LHCN-M2 (cell line): ENCODE measurements at places on chromosomes 6 and 20.

GRCh38 chr6:35673755-35674154 lies 15.0 kb downstream of the FKBP5 start:
- DNase-seq, result no peak

DNA sequence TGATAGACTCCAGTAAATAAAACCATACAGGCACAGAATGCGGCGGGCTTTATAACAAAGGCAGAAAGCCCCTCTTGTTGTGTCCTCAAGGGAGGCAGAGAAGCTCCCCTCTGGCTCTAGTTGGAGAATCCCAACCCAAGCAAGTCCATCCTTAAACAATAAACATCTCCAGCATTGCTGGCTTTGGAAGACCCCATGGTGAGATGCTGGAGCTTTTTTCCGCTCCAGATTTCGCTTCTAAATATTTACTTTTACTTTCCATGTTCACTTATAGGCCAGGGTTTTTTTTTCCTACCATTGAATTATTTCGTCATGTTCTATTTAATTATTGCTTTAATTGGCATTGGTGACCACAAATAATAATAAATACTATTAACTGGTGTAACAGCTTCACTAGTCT lies 176.2 kb downstream of the MTHFD1L start:
- DNase-seq, result no peak

DNA sequence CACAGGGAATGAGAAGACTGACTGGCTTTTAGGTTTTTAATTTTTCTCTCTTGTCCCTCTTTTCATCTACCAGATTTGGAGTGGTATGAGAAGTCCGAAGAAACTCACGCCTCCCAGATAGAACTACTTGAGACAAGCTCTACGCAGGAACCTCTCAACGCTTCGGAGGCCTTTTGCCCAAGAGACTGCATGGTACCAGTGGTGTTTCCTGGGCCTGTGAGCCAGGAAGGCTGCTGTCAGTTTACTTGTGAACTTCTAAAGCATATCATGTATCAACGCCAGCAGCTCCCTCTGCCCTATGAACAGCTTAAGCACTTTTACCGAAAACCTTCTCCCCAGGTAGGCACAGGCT lies 644 bp downstream of the MAD2L1BP start:
- no peak for DNase-seq

GRCh38 chr20:44231713-44232468 lies 15.2 kb upstream of the GDAP1L1 start:
- no peak for DNase-seq

DNA sequence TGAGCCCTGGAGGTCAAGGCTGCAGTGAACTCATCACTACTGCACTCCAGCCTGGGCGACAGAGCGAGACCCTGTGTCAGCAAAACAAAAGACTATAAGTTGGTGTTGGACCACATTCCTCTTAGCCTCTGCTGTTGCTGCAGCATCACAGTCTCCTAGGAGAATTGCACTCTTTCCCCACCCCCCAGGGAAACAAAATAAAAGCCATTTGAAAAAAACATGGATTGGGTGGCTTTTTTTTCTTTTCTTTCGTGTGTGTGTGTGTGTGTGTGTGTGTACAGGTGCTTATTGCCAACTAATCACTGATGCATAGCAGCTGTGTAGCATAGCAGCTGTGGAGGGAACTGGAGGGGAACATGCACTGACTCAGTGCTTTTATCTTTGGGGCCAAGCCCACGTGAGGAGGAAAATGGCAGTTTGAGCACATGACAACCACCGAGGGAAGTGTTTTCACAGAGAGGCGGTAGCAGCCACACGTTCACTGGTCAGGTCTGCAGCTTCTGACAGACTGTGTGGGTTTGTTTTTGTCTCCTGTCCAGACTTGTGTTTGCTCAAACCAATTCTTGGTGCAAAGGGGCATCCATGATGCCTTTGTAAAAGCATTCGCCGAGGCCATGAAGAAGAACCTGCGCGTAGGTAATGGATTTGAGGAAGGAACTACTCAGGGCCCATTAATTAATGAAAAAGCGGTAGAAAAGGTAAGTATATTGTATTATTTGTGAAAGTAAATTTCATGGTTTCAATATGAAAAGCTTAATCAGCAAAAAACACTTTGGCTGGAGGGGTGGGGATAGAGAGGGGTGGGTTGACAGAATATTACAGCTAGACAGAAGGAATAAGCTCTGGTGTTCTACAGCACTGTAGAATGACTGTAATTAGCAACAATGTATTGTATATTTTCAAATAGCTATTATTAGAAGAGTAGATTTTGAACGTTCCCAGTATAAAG lies 27.7 kb downstream of the ALDH5A1 start:
- peak; percentile 83 for DNase-seq

DNA sequence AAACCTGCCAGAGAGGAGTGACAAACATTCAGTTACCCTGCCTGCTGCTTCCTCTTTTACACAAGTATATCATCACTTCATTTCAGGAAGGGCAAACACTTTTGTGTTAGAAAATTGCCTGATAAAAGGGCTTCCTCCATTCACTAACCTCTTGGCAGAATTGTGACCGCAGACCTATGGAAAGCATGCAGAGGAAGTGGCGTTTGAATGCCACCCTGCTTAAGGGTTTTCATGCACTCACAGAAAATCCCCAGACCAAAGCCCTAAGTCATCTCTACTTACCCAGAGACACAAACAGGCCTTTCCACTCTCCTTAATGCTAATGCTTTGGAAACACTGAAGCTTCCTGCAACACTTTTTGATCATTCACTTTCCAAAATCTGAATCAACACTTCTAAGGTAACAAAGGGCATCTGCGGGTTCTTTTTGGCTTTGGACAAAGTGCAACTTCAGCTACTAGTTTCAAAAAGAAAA lies 22.1 kb upstream of the RALGAPA2 start:
- DNase-seq, result no peak

DNA sequence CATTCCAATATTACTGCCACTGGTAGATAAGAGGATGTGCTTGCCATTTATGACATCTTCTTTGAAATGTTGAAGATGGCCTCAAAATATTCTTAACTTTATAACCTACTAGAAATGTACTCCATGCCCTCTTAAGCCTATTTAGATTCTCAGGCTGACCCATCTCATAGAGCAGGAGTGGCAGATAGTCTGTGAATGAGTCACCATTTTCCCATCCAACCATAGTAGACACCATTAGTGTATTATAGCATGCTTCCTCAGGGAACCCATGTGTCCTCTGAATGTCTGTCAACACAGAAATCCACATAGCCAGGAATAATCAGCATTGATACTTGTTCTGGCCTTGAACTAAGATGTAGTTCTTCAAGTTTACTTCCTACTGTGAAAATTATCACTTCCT lies 150.2 kb downstream of the IMPG1 start:
- DNase-seq, result peak; percentile 62

GRCh38 chr6:28334286-28335039 lies 1.5 kb downstream of the ZSCAN31 start:
- DNase-seq, result no peak

GRCh38 chr6:113873043-113873667 lies 16.0 kb downstream of the MARCKS start:
- peak; percentile 69 for DNase-seq

GRCh38 chr20:58623579-58624473 lies 27.3 kb upstream of the STX16 start:
- peak; percentile 91 for DNase-seq

DNA sequence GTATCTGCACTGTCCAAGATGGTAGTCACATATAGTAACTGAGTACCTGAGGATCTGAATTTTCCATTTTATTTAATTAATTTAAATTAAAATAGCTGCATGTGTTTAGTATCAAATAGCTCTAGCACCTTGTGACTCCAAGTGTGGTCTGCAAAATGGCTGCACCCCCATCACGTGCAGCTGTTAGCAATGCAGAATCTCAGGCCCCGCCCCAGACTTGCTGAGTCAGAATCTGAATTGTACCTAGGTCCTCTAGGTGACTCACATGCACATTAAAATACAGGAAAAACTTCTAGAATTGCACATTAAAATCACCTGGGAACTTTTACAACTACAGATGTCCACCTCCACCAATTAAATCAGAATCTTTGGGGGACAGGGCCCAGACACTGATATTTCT lies 19.2 kb upstream of the FAM83C start:
- peak; percentile 92 for DNase-seq

DNA sequence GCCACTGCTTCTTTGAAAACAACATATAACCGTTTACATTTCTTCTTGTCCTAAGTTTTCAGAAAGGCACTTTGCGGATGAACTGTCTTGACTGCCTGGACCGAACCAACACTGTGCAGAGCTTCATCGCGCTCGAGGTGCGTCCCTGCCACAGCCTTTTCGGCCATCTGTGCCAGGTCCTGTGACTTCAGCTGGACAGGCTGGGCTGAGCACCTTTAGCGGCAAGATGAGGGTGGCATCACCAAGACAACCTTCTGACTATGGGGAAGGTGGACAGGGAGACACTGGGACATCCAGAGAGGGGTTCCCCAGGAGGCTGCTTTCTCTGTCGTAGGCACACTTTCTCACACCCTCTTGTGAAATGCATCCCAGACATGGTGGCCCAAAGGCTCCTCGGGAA lies 82.1 kb downstream of the SYNJ2 start:
- no peak for DNase-seq

DNA sequence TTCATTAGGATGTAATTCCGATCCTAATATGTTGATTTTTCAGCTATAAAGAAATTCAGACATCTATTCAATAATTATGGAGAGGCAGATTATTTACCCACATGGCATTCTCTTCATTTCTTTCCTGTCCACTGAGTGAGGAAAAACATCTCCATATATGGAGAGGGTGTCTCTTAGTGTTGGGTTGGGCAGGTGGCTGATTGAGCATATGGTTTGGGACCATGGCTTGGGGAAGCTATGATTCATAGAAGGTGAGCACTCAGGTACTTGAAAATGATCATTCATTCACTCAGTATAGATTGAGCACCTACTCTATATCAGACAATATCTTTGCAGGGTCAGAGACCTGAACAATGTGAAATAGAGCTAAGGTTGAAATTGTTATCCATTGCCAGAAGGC lies 41.3 kb upstream of the IL20RA start:
- no peak for DNase-seq

DNA sequence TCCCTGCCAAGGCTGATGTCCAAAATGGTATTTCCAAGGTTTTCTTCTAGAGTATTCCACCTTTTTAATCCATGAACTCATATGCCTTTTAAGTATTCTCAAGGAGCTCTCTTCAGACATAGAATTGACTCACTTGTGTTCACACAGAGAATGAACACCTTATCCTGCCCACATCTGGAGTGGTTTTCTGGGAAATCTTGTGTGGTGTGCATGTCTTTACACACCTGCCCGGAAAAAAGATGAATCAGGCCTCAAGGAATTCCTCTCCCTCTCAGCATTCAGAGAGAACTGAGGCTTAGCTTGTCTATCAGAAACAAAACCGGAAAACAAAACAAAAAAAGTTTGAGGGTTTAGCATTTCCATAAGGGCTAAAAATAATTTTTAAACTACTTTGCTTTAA lies 148.8 kb downstream of the TFAP2A start:
- DNase-seq, result no peak

DNA sequence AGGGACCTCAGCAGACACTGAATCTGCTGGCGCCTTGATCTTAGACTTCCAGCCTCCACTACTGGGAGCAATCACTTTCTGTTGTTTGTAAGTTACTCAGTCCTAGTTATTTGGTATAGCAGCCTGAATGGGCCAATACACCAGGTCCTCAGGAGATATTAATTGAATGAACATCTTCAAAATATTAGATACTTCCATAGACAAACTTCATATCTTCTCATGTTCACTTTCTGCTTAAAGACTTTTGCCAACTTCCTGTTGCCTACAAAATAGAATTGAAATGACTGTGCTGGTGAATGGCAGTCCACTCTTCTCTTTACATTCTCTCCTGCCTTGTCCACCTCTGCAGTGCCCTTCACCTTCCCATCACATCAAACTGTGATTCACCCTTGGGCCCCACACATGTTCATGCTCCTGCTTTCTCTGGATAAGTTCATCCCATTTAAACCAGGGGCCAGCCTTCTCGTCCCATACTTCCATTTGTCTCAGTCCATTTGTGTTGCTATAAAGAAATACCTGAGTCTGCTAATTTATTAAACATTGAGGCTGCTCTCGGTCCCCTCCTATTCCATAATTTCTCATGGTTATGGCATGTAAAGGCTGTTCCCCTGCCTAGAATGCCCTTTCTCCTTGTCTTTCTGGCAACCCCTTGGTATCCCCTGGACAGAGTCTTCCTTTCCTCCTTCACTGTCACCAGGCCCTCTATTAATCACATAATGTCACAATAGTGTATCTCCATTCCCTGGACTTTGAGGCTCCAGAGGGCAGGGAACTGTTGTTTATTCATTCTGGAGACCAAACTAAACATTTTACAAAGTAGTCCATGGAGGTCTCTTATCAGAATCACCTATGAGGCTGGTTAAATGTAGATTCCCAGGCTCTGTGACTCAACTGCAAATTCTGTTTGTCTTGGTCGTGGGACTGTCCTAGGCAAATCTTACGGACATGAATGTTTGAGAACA lies 148.3 kb upstream of the TMEM170B start:
- DNase-seq, result no peak

GRCh38 chr6:11330413-11330760 lies 97.9 kb upstream of the NEDD9 start:
- no peak for DNase-seq

GRCh38 chr20:38609815-38610214 lies 8.2 kb downstream of the ARHGAP40 start:
- no peak for DNase-seq

- no peak for DNase-seq
Measured at GRCh38 chr6:142722012-142722411, 223.0 kb downstream of the HIVEP2 start.

DNA sequence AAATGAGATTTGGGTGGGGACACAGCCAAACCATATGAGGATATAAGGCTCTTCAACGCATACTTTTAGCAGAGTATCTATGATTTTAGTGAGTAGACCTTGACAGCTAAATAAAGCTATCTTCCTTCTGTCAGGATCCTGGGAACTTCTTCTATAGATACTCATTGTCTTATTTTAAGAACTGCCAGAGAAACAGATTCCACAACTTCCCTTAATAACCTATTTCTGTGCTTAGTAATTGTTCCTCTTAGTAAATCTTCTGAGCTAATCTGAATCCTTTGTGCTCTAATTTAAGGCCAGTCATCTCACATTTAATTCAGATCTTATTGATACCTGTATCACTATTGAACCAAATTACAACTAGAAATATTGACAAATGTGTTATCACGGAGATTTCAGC lies 64.0 kb upstream of the CEP85L start:
- no peak for DNase-seq

- no peak for DNase-seq
Measured at GRCh38 chr20:9427430-9428291, 86.7 kb upstream of the LAMP5 start.

DNA sequence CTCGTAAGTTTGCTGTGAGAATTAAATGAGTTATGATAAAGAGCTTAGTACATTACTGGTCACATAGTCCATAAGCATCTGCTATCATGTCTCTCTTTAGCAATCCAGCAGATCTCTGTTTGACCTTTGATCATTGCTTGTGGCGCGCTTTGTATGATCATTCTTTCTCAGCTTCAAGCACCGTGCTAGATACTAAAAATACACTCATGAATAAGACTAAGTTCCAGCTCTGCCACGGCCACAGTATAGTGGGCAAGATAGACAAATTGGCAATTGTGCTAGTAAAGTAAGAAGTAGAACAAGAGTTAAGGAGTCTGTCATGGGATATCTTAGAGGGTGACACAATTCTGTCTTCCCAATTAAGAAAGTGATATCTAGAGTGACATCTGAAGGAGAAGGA lies 75.2 kb upstream of the ADGRF1 start:
- DNase-seq, result no peak

- DNase-seq, result no peak
Measured at GRCh38 chr6:129269891-129270290, 387.0 kb downstream of the LAMA2 start.
